ENCODE measurements at places on chromosomes 1 and 21.
A peak's percentile ranks its signal among the peaks of the same experiment; 100 is the strongest.

- DNase-seq: no peak
These were observed 407.9 kb upstream of the PKN2 start for GRCh38 chr1:88276163-88276562.

- DNase-seq: no peak
These were observed 75.3 kb downstream of the FOXJ3 start for GRCh38 chr1:42259739-42260064.

DNA sequence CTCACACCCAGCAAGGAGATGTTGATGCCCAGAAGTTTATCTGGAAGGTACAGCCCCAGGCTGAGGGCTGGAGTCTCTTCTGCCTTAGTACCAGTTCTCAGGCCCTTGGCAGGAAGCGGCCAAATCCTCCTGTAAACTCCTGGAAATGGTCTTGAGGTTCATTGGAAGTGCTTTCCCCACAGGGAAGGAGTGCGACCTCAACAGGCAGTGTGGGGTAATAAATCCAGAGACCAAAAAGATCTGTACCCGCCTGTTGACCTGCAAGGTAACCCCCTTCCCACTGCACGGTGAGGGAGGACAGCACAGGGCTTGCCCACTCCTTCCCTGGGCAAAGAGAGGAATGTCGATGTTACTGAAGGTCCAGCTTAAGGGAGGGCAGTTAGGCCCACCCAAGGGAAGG lies 4.5 kb downstream of the ATXN7L2 start:
- DNase-seq: no peak

DNA sequence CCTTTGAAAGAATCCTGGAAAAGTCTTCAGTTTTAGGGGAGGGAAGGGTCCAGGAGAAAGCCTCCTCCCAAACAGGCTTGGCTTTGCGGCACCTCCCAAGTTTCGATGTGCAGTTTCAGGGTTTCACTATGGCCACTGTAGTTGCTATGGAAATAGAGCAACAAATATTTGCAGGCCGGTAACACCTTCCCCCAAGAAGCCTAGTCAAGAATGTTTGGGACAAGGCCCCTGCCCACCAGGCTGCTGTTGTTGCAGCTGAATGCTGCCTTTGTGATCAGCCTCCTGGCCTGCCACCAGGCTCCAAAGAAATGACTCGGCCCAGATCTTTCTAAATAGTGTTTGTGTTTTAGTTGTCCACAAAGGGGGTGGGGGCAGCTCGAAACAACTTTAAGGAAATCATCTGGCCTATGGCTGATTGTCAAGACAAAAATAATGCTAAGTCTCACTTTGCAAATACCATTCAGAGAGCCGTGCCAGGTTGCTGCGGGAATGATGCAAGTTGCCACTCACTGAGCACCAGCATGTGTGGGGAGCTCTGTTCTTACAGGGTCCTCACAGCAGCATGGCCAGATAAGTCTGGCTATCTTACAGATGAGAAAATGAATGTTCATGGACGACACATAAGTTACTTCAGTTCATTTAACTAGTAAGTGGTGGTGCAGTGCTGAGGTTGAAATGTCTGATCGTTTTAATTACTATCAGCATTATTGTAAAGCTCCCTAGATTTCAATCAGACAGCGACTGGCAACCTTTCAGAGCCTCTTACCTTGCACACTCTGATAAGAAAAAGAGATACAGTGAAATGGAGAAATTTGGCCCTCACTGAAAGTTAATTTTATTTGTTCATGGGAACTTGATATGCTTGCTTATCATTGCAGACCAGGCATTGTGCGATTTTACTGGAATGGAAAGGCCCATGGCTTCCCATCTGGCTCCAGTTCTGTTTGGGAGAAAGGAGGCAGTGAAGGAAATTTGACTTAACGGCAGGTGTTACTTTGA lies 91.2 kb upstream of the JUN start:
- DNase-seq: peak; percentile 74

- peak; percentile 53 for DNase-seq
These were observed 43.5 kb downstream of the CHIA start for GRCh38 chr1:111334169-111334568.

DNA sequence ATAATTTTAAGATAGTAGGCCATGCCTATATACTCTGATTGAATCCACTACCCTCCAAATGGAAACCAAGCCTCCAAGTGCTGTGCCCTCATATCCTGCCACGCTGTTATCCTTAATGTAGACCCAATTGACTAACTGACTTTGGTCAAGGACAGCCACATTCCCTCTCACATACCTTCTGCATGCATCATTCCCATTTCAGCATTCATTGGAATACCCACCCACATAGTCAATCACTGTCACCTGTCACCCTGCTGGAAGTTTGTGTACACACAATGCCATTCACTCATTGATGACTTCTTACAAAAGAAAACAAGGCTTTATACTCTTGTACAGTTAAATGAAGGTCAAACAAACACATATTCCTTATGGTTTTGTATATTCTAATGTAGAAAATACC lies 221.1 kb upstream of the PBX1 start:
- no peak for DNase-seq

GRCh38 chr1:201594575-201595245 lies 55.8 kb downstream of the NAV1 start:
- no peak for DNase-seq

GRCh38 chr1:154151311-154151710 lies 3.6 kb downstream of the NUP210L start:
- no peak for DNase-seq

- DNase-seq: no peak
These were observed 69.1 kb upstream of the MRPS6 start for GRCh38 chr21:34004013-34004938.

GRCh38 chr1:29972421-29973053 lies 736.2 kb downstream of the PTPRU start:
- DNase-seq: no peak

- DNase-seq: no peak
These were observed 25.9 kb upstream of the RCAN1 start for GRCh38 chr21:34640858-34641257.

GRCh38 chr1:45507893-45508292 lies 7.8 kb downstream of the MMACHC start:
- DNase-seq: no peak

GRCh38 chr1:37238364-37239224 lies 204.3 kb upstream of the GRIK3 start:
- DNase-seq: no peak

- DNase-seq: peak; percentile 88
These were observed at the start of gene RAB25 for GRCh38 chr1:156060937-156061636. Gene RAB25 (plus strand): TSS chr1:156061160. CDS start chr1:156061401, 241 bp downstream.

DNA sequence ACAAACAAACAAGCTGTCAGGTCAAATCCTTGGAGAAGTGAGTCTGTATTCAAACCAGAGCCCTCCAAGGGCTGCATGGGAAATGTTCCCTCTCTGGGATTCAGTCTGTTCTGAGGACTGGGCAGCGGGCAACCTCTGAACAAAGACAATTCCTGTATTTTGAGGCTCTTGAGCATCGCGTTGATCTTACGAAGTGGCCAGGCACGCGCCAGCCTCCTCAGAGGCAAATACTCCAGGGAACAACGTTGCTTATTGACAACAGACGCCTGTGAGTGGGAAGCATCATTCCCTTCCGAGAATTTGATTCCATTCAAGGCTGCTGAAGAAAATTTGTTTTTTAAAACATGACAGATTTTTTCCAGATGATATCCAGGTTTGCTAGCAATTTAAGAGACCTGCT lies 20.0 kb upstream of the TACSTD2 start:
- no peak for DNase-seq

- peak; percentile 35 for DNase-seq
These were observed 3.7 kb downstream of the BACH1 start for GRCh38 chr21:29302359-29302875.

- DNase-seq: no peak
These were observed 16.3 kb downstream of the TAL1 start for GRCh38 chr1:47215713-47216112.

DNA sequence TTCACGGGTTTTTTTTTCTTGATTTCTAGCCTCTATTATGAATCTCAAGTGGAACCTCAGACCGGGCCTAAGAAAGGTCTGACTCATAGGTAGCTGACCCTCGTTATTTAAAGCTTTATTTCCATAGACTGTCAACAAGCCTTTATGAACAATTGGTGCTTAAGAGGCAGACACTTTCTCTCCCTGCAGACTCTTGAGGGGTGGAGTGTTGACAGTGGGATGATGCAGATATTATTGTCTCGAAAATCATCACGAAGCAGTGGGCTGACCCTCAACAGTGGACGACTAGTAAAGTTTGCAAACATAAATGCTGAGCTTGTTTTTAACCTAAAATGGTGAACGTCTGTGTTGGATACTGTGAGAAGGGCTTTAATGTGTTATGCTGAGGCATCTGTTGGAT lies 1.8 kb downstream of the SFT2D2 start:
- peak; percentile 14 for DNase-seq

GRCh38 chr1:234722904-234723720 lies 113.1 kb upstream of the IRF2BP2 start:
- DNase-seq: peak; percentile 68

GRCh38 chr1:107926436-107927080 lies 38.4 kb downstream of the VAV3 start:
- no peak for DNase-seq

DNA sequence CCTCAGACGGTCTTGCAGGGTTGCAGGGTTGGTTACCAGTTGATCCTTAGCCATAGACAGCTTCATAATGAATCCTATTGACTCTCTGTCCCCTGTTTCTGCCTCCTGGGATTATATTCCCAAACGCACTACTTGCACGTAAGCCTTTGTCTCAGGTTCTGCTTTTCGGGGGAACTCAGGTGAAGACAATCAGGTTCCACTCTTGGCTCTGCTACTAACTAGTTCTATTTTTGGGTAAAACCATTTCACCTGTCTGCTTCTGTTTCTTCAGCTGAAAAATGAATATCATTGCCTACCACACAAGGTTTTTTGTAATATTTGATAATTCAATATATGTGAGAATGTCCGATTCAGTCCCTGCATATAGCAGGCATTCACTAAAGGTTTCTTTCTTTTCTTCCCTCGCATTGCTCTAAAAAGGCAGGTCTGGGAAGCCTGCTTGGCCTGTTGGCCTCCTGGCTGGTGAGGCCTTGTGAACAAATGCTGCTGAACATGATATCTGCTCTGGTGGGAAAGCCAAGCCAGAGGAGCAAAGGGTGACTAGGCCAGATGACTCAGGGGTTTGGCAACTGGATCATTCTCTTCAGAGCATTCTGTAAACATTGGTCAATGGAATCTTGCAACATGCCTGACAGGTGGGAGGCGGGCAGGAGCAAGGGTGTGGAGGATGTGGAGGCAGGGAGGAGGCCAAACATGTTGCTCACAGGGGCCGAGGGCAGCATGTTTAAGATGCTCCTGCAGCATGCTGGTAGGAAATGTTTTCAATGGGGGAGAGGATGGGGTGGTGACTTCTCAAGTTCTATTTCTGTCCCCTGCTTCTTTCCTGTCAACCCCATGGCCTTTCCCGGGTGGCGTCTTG lies 23.8 kb downstream of the IER5 start:
- DNase-seq: peak; percentile 74

- DNase-seq: peak; percentile 37
These were observed 107.2 kb upstream of the EDEM3 start for GRCh38 chr1:184861755-184862336.

DNA sequence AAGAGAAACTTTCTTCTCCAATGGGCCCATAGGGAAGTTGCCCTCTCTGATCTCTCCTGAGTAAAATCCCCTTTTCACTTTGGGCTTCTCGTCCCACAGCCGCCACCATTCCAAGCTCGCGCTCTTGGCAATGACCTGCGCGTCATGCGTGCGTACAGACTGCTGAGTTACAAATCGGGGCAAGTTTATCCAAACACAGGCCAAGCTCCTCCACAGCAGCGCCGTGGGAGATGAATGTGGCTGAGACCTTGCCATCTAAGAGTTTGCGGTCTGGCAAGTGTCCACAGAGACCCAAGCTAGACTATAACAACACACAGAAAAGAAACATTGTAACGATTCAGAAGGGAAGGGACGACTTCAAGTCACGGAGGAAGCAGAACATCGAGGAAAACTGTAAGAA lies 116.3 kb upstream of the SOD1 start:
- no peak for DNase-seq

- DNase-seq: no peak
These were observed 99.6 kb downstream of the EIF4G3 start for GRCh38 chr1:21077085-21077484.

- DNase-seq: no peak
These were observed 31.3 kb downstream of the SLC2A1 start for GRCh38 chr1:42927274-42927841.

DNA sequence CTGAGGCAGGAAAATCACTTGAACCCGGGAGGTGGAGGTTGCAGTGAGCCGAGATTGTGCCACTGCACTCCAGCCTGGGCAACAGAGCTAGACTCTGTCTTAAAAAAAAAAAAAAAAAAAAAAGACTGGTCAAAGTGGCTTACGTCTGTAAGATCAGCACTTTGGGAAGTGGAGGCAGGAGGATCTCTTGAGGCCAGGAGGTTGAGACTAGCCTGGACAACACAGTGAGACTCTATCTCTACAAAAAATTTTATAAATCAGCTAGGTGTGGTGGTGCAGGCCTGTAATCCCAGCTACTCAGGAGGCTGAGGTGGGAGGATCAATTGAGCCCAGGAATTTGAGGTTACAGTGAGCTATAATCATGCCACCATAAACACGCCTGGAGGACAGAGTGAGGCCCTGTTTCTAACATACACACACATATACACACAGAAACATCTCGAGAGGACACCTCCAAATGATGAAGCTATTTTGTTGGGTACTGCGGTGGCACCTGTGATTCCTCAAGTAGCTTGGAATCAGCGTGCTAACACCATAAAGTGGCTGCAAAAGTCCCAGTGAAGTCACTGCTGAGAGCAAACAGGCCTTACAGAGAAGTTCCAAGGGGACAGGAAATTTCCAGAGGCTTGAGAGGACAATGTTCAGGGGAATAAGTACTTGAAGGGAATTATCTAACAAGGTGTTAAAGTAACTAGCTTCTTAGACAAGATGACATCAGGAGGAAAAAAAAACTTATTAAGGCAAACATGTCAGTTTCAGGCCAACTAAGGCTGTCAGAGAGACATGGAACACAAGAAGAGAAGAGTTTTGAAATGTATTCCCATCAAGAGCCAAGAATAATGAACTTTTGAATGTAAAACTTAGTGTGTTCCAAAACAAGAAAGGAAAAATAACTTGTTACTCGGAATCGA lies 1.3 kb downstream of the NADK start:
- DNase-seq: no peak

- DNase-seq: no peak
These were observed 107.4 kb upstream of the SERBP1 start for GRCh38 chr1:67537667-67538018.

- DNase-seq: no peak
These were observed 34.7 kb downstream of the USH2A start for GRCh38 chr1:216388558-216388957.

DNA sequence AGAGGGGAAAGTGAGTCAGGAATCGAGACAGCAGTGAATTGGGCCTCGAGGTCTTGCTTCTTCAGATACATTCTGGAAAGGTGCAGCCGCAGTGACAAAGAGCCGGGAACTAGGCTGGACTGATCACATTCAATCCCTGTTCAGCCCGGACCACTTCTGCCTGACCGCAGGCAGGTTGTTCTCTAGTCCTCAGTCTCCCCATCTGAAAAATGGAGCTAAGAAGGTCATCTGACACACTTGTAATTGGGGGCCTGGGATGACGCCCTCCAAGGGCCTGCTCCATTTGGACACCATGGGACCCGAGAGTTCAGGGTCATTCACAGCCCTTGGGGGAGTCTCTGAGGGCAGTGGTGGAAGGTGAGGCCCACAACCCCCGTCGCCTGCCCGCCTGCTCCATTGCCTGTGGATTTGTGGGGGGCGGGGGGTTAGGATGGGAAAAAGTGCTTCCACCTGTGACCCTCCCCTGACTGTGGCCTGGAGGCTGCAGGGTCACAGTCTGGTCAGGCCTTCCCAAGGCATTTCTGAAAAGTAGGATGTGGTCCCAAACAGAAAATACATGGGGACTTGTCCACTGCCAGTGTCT lies 87.9 kb upstream of the CSF3R start:
- no peak for DNase-seq
